ENCODE measurements at places on chromosomes 4 and X. TPM values are rescaled to one million over a fixed set of nuclear protein-coding genes. Genes with fewer than 3 reads are reported as not detected.

Gene MAOA
- 0.86 TPM for total RNA-seq

Gene TMEM185A
- total RNA-seq = 29.7 TPM

Gene AR
- total RNA-seq = 3.2 TPM

Gene CENPVL1
- total RNA-seq = not detected

Gene NCAPG
- 29.0 TPM for total RNA-seq

Gene OTUD6A
- total RNA-seq = not detected

Gene F8A3
- 0.53 TPM for total RNA-seq

Gene CDKN2AIP
- 10.3 TPM for total RNA-seq

Gene LDB2
- not detected for total RNA-seq

Gene CD38
- total RNA-seq = 13.5 TPM

Gene PFKFB1
- total RNA-seq = not detected

Gene GPR50
- 0.26 TPM for total RNA-seq

Gene ZCCHC18
- not detected for total RNA-seq

Gene CWH43
- total RNA-seq = not detected

Gene TEX13B
- total RNA-seq = not detected

Gene PPM1K
- total RNA-seq = 1.3 TPM

Gene PABPC1L2B
- not detected for total RNA-seq

Gene LONRF3
- 3.4 TPM for total RNA-seq

Gene PLAC1
- 0.68 TPM for total RNA-seq

Gene SMIM10
- total RNA-seq = 0.20 TPM

Gene MAGEA12
- total RNA-seq = 0.15 TPM

Gene ELF4
- 23.0 TPM for total RNA-seq

Gene AREG
- 26.5 TPM for total RNA-seq

Gene PAGE5
- not detected for total RNA-seq

Gene TMEM35A
- total RNA-seq = not detected

All from A549 treated with Hydrocortisone at 1 μM for 4 hours (cell line).